Stimulated activated CD8-positive, alpha-beta memory T cell treated with anti-CD3 and anti-CD28 coated beads, Interleukin-4, amount 100 ng/mL, for 1 hour (primary cell): ENCODE measurements at places on chromosomes 16 and 17.

DNA sequence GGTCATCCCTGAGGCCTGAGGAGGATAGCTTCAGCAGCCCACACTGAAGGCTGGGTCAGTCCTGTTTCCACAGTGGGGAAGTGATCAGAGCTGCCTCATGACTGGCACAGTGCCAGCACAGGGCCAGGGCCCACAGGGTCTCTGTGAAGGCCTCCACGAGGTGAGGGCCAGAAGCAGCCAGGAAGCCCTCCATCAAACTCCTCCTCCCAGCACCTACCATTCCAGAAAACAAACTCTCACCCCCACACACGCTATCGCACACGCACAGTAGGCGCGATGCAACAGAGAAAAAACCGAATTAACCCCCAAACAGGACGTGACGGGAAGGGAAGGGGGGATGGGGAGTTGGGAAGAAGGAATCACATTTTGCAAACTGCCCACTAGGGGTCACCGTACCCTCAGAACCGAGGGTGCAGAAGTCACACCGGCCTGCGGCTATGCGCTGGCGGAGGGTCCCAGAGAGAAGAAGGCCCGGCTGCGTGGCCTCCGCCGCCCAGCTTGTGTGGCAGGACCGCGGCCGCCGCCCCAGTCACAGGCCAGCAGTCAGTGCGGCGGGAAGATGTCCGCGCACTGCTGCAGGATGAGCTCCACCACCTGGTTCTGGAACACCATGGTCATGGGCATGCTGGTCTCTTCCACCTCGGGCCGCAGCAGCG is 37.6 kb downstream of the ARHGAP27 start:
- no peak for DNase-seq

DNA sequence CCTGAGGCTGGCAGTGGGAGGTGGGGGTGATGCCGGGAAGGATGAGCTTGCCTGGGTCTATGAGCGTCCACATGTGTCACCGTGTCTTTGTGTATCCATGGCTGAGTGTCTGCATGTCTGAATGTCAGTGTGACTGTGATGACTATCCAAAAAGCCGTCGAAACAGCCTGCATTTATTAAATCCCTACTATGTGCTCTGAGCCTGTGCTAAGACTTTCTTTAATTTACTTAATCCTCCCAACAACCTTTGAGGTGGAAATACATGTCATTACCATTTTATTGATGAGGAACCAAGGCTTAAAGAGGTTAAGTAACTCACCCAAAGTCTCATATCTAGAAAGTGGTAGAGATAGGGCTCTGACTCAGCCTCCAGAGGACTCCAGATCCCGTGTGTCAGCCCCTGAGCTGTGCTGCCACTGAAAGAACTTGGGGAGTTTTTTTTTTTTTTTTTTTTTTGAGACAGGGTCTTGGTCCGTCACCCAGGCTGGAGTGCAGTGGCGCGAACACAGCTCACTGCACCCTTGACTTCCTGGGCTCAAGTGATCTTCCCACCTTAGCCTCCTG is 20.0 kb downstream of the ARHGAP23 start:
- no peak for DNase-seq

- no peak for DNase-seq
Measured at GRCh38 chr16:56898847-56899246, 33.1 kb upstream of the HERPUD1 start.

DNA sequence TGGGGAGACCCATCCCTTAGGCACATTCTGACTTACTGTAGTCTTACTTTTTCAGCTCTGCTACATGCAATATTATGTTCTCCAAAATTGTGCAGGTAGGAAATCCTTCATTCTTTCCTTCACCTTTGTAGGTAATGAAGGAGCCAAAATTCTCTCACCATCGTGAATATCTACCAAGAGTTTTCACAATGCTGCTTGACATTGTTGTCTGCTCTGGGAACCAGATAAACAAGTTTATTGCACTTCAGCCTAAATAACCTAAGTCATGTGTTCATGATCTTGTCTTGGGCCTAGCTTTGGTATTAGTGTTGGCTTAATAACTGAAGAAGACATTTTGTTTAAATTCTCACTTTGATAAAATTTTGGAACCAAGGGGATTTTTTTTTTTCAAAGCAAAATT is 110.8 kb upstream of the ELAC2 start:
- DNase-seq = no peak

- no peak for DNase-seq
Measured at GRCh38 chr16:88287219-88287618, 95.5 kb upstream of the ZNF469 start.
